ENCODE measurements at places on chromosomes 12 and 14.

GRCh38 chr14:94029265-94029664, 3.1 kb downstream of the OTUB2 start:
- no peak for DNase-seq

GRCh38 chr12:57111031-57111734, at the start of gene STAT6:
Gene STAT6, minus strand, starts transcription at chr12:57111362. Its CDS starts 3,084 bp downstream, at chr12:57108278.
- DNase-seq, result no peak

- DNase-seq, result peak; percentile 22
Observed at GRCh38 chr14:67526676-67527459, 6.2 kb upstream of the PLEKHH1 start.

DNA sequence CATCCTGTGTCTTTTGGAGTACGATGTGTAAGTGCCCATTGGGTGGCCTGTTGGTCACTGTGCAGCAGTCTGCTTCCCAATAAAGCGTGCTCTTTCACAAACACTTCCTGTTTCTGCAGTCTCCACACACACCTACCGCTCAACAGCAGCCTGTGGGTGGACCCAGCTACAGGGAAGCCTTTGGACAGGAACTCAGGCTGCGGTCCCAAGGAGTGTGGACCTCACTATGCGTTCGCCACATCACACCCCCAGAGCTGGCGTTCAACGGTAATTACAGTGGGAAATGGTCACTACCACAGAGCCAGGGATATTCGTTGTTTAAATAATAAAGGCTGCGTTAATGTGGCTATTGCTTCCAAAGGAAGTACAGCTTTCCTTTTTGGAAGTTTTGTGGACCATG, 16.2 kb downstream of the PSMC1 start:
- no peak for DNase-seq

- no peak for DNase-seq
Observed at GRCh38 chr12:65536351-65536750, 257.9 kb downstream of the MSRB3 start.

- no peak for DNase-seq
Observed at GRCh38 chr12:6323995-6324711, 13.7 kb downstream of the PLEKHG6 start.

GRCh38 chr12:42402821-42403411, 76.9 kb downstream of the PPHLN1 start:
- no peak for DNase-seq

GRCh38 chr12:112645586-112645985, 146.0 kb upstream of the RPH3A start:
- no peak for DNase-seq

All from NCI-H1092 (cell line).